ENCODE measurements at places on chromosomes 1 and 21.

- no peak for DNase-seq
These were observed 2.1 kb downstream of the KLHL21 start for GRCh38 chr1:6600410-6601048.

DNA sequence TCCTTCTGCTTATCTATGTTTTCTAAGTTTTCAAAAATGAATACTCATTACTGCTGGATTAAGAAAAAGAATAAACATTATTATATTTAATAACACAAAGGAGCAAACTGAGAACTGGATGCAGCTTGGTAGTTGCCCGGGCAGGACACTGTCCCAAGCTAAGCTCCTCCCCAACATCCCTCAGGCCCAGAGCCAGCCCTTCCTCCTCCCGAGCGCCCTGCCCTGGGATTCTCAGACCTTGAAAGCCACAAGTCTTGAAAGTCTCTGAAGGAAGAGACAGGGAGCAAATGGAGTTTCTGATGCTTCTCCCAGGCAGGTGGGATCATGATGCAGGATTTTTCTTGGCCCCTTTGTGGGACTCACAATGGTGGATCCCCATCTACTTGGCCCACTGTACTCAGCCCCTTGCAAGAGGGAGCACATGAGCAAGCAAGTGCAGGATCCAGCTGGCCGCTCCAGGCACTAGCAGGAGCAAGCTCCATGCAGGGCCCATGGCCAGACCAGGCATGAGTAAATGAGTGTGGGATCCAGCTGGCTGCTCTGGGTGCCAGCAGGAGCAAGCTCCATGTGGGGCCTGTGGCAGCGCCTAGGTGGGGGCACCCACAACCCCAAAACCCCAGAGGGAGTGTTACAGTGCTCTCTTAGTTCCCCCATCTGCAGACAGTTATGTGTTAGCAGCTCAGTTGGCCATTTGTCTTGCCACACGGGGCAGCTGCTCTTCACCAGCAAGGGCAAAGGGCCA, 32.1 kb upstream of the RAB4A start:
- peak; percentile 40 for DNase-seq

GRCh38 chr1:155938220-155938627, 3.2 kb upstream of the RXFP4 start:
- DNase-seq: peak; percentile 77

- no peak for DNase-seq
These were observed 131.8 kb upstream of the DUSP10 start for GRCh38 chr1:221873673-221874072.
